Activated T-helper 2 cell treated with anti-CD3 and anti-CD28 coated beads, Interferon-gamma antibody, Interleukin-2, Interleukin-4, amounts not matched to agents 10 μg/mL and 5 μg/mL and 100 μg/mL, durations not matched to agents 14 hours and 24 hours and 36 hours (primary cell): ENCODE measurements at places on chromosomes 16 and 17. TPM values are rescaled to one million over a fixed set of nuclear protein-coding genes. Genes with fewer than 3 reads are reported as not detected.

DNA sequence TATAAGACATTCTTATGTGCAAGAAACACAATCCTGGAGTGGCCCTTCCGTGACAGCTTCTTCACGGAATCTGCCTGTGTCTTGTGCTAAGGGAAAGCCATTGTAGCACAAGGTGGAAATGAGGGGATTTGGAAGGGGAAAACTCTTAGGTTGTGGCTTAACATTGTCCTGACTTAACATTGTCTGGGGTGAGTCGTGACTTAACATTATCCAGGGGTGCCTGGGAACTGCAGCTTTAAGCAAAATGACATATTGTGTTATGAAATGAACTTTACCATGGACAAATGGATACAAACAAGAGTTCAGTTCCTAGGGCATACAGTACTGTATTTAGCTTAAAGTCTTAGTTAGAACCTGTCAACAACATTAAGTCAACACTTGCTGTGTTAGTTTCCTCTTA lies 323.9 kb downstream of the CPPED1 start:
- DNase-seq, result no peak

Gene HOXB13
- not detected in 2 replicates for total RNA-seq

DNA sequence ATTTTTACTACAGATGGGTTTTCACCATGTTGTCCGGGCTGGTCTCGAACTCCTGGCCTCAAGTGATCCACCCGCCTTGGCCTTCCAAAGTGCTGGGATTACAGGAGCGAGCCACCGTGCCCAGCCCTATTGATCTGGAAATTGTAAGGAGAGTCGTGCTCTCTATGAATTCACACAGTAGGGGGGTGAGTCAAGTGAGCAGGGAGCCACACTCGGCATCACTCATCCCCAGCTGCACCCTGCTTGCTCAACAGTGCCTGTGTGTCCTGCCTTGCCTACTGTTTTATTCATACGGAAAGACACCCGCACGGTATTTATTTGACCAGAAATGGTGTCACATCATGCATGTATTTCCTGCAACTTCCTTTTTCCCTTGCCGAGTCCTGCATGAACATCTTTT lies 157.2 kb upstream of the FOXF1 start:
- no peak for DNase-seq

DNA sequence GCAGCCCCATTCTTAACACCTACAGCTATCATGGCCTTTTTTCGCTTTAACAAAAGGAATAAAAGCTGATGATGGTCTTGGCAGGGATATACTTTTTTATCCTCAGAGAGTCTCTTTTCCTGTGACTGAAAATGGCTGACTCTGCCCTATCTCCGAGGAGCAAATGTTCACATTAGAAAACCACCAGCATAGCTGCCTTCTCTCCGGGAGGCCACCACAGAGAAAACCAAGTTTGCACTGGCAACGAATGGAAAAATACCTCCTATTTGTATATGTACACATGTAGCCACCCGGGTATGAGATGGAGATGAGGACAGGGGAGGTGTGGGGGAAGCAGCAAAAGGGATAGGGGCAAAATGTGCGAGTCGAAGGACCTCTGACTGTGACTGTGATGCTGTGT lies 88.2 kb downstream of the STX8 start:
- DNase-seq, result no peak

DNA sequence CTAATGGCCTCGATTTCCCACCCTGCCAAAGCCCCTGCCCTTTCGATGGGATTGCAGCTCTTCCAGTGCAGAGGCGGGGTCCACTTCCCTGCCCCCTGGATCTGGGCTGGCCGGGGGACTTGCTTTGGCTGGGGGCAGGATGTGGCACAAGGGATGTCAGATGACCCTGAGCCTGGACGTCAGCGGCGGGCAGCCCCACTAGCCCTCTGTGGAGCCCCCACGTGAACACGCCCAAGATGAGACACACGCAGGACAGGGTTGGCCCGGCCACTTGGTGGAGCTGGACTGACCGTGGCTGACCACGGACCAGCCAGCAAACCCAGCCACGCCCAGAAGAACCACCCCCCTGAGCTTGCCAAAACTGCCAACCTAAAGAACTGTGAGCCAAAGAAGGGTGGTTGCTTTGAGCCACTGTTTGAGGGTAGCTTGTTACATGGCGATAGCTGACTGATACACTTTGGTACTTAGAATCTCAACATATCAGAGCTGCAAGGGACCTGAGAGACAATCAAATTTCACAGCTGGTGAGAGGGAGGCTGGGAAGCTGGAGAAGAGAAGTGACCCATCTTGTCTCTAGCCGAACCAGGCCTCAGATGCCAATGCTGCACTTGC lies 46.6 kb upstream of the PABPN1L start:
- DNase-seq, result no peak

Gene MT1E
- total RNA-seq, result 181 and 184 TPM in 2 replicates
